ENCODE measurements at places on chromosomes 12 and 14.

DNA sequence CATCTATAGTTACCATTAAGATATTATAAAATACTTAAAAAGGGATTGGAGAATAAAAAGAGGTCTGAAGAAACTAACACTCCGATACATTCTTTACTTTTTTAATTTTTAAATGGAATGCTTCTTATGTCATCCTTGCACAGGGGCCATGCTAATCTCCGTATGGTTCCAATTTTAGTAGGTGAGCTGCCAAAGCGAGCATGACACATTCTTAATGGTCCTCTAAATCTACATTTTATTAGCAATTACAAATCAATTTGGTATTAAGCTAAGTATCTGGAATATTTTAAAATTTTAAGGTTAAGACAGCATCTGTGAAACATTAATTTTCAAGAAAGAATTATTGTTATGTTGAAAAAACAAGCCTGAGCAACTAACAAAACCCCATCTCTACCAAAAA, 6.2 kb upstream of the ARID4A start:
- no peak for DNase-seq

- DNase-seq, result peak; percentile 66
Measured at GRCh38 chr14:22900081-22900799, 17.2 kb downstream of the REM2 start.

DNA sequence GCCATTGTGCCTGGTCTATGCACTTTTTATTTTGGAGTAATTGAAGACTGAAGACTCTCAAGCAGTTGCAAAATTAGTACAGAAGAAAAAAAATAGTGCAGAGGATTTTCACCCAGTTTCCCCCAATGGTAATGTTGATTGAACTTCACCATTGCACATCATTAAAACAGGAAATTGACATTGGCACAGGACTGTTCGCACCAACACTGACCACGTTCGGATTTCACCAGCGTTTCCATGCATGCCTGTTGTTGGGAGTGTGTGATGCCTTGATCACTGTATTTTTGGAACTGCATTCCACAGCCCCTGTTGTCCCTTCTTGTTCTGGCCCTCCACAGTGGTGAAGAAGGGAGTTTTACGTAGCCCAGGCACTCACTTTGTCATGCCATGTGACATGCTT, 67.1 kb downstream of the FOXN4 start:
- no peak for DNase-seq

GRCh38 chr14:22429546-22430294, 159.3 kb downstream of the DAD1 start:
- no peak for DNase-seq

GRCh38 chr12:29682088-29682487, 101.7 kb downstream of the TMTC1 start:
- no peak for DNase-seq

DNA sequence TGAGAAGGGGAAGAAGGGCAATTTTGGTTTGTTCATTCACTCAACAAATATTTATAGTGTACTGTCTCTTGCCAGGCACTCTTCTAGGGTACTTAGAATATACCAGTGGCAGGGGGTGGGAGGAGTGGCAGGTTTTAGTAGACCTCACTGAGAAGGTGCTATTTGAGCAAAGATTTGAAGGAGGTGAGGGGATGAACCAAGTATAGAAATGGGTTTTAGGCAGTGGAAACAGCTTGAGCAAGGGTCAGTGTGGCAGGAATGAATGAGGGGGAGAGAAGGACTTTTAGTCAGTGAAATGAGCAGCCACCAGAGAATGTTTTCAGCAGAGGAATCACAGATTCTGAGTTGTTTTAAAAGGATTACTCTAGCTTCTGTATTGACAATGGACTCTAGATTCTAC, 2.3 kb downstream of the PRIM1 start:
- DNase-seq, result no peak

- no peak for DNase-seq
Measured at GRCh38 chr12:116306968-116307367, 29.5 kb upstream of the MED13L start.

DNA sequence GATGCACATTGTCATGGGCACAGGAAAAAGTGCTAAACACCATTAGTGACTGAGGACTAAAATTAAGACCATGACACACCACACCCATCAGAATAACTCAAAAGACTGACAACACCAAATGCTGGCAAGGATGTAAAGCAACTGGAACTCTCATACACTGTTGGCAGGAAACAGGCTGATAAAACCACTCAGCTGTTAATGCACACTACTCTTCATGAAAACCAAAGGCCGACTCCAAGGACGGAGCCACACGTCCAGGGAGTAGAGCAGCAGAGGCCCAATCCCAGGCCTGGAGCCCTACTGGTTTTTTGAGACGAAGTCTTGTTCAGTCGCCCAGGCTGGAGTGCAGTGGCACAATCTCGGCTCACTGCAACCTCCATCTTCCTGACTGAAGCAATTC, 6.4 kb downstream of the RAD52 start:
- DNase-seq, result no peak

DNA sequence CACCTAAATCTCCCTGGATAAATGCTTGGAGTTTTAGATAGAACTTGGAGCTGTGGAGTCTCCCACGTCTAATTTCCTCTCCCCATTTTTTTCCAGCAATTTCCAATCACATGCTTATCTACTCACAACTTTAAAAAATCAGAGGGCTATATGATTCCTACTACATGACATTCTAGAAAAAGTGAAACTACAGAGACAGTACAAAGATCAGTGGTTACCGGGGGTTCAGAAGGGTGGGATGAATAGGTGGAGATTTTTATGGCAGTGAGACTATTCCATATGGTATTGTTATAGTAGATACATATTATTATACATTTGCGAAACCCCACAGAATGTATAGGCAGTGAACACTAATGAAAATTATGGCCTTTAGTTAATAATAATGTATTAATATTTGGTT, 35.5 kb downstream of the ATF7 start:
- no peak for DNase-seq

DNA sequence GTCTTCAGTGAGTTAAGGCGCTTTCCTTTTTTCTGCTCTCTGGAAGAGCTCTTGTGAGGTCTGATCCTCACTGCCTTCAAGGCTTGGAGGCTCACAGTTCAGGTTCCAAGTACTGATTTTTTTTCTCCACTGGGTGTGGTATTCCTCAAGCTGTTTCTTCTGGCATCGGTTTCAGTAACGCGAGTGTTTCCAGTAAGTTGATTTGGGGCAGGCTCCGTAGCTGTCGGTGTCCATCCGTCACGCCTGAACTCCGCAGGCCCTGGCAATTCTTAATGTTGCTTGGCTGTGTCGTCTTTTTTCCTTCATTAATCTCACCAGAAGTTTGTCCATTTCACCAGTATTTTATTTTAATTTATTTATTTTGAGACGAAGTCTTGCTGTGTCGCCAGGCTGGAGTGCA, 30.6 kb downstream of the LRCOL1 start:
- DNase-seq, result no peak

GRCh38 chr12:42162965-42163364, 18.3 kb upstream of the GXYLT1 start:
- no peak for DNase-seq

- no peak for DNase-seq
Measured at GRCh38 chr12:51941604-51942003, 9.9 kb upstream of the ACVR1B start.

- DNase-seq, result no peak
Measured at GRCh38 chr14:106347890-106348755, 821.7 kb downstream of the TMEM121 start.

- DNase-seq, result no peak
Measured at GRCh38 chr14:65502676-65503124, 90.2 kb downstream of the FUT8 start.

GRCh38 chr12:14479004-14479403, 88.7 kb downstream of the PLBD1 start:
- no peak for DNase-seq

DNA sequence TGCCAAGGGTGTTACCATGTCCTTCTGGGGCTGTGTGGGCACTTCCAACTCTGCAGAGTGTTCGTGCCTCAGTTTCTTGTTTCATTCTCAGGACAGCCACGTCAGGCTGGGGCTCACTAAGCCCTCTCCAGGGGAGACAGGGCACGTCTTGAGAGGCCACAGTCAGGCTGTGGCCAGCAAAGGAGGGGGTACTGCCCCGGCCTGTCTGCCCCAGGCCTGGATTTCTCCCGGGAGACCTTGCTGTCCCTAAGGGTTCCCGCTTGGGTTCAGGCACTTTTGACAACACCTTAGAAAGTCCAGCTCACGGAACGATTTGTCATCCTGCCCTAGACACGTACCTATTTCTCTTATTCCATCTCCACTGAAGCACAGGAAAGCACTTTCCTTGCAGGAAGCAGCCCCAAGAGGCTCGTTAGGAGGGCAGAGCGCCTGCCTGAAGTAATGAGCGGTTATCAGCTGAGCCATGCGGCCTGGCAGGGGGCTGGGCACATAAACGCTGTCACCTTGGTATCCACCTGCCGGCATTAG, 290.4 kb upstream of the RTL1 start:
- DNase-seq, result no peak

- no peak for DNase-seq
Measured at GRCh38 chr12:63028951-63029350, 94.0 kb upstream of the PPM1H start.

GRCh38 chr14:83164016-83164415, 1630.4 kb upstream of the SEL1L start:
- DNase-seq, result no peak

GRCh38 chr12:15472036-15472435, 149.7 kb downstream of the PTPRO start:
- DNase-seq, result no peak

DNA sequence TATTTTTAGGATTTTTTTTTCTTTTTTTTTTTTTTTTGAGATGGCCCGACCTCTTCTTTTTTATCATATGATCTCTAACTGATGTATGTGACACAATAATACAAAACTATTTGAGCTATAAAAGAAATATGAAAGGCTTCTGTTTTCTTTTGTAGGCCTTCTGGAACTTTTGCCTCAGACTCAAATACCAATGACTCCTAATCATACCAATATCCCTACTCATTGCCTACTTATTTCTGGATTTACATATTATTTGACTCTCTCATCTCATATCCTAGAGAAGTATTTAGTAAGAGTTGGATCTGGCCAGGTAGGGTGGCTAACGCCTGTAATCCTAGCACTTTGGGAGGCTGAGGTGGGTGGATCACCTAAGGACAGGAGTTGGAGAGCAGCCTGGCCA, 12.7 kb upstream of the WDR89 start:
- no peak for DNase-seq

DNA sequence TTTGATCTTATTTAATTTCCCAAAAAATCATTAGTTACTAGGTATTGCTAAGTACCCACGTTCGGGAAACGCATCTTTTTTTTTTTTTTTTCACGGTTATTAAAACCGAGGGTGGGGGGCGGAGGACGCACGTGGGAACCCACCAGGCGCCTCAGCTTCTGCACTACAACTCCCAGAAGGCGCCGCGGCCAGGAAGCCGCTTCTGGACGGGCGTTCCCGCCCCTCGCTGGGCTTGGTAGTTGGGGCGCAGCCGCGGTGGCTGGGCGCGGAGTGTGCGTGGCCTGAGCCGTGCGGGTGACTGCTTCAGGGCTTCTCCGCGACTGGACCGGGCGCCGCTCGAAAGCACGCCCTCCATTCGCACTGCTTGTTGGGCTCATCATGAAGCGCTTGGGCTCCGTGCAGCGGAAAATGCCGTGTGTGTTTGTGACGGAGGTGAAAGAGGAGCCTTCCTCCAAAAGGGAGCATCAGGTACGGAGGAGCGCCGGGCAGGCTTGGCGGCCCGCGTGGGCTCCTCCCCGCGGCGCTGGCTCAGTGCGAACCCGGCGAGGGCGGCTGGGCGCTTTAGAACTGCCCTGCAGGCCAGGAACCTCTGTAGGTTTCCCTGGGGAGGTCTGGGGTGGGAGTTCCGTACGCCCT, 6.2 kb upstream of the C12orf50 start:
- peak; percentile 89 for DNase-seq

- DNase-seq, result no peak
Measured at GRCh38 chr14:89146274-89146673, 270.8 kb downstream of the FOXN3 start.

GRCh38 chr12:55723516-55724225, 3.5 kb downstream of the RDH5 start:
- no peak for DNase-seq

DNA sequence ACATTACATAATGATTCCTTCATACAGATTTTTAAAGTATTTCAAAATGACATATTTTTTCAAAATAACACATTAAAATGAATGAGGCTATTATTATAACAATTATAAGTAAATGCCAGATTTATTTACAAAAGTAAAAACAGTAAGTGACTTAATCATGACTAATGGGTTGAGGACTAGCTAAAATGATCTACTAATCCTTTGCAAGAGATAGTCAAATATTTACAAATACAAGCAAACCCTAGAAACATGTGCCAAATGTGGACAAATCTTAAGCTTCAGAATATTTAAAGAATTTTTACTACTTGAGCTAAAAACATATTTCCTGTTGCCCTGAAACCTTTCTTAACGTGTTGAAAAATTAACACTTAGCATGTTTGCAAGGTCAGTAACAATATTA, 74.8 kb downstream of the KIF21A start:
- no peak for DNase-seq

DNA sequence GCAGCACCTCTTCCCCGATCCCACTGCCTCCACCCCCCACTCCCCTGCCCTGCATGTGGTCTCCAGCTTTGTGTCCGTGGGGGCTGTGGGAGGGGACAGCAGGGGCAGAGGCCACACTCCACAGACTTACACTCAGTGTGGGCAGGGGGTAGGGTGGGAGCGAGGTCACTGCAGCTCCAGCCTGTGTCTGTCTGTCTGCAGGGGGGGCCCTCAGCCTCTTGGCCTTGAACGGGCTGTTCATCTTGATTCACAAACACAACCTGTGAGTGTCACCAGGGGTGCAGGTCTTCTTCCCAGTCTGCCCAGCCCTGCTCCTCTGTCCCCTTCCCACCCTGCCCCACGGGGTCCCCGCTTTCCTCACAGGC, 6.5 kb downstream of the NOC4L start:
- DNase-seq, result no peak

GRCh38 chr14:50944647-50945413, 547 bp upstream of the PYGL start:
- no peak for DNase-seq

DNA sequence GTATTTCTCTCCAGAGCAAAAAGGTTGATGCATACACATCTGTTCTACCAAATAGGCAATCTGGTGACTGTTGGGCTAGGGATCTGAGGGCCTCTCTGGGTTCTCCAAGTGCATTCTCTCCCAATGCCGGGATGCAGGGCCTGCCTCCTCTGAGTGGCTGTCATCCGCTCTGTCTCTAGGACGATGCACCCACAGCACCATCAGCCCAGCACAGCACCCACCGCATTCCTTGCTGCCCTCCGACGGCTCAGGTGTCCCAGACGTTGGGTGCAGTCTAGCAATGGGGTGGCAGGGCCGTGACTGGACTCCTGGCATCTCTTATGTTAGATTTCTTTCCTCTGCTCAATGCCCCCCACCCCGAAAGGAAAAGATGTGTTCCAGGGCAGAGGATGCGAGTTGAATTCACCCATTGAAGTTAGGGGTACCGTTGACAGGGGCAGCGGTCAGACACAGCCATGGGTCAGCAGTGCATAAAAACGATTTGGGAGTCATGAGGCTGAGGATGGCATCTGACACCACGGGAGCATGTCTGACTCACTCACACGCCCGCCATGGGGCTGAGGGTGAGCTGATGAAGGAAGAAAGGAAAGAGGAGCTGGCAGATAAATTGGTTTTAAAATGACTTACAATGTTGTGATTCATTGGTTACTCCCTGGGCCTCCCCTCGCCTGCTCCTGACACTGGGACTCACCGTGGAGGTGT, 93.2 kb upstream of the C14orf180 start:
- DNase-seq, result no peak

All from CD4-positive, alpha-beta memory T cell (primary cell).